PC-3 (cell line): ENCODE measurements at places on chromosomes 2 and 18.

GRCh38 chr2:238207006-238207405 is 3.5 kb upstream of the ILKAP start:
- DNase-seq = no peak

GRCh38 chr2:196381464-196381863 is 210.1 kb upstream of the STK17B start:
- no peak for DNase-seq

GRCh38 chr2:85584354-85584856 is at the start of gene VAMP5:
VAMP5 (plus strand) TSS chr2:85584431; CDS start chr2:85584491, 60 bp downstream.
- no peak for DNase-seq

DNA sequence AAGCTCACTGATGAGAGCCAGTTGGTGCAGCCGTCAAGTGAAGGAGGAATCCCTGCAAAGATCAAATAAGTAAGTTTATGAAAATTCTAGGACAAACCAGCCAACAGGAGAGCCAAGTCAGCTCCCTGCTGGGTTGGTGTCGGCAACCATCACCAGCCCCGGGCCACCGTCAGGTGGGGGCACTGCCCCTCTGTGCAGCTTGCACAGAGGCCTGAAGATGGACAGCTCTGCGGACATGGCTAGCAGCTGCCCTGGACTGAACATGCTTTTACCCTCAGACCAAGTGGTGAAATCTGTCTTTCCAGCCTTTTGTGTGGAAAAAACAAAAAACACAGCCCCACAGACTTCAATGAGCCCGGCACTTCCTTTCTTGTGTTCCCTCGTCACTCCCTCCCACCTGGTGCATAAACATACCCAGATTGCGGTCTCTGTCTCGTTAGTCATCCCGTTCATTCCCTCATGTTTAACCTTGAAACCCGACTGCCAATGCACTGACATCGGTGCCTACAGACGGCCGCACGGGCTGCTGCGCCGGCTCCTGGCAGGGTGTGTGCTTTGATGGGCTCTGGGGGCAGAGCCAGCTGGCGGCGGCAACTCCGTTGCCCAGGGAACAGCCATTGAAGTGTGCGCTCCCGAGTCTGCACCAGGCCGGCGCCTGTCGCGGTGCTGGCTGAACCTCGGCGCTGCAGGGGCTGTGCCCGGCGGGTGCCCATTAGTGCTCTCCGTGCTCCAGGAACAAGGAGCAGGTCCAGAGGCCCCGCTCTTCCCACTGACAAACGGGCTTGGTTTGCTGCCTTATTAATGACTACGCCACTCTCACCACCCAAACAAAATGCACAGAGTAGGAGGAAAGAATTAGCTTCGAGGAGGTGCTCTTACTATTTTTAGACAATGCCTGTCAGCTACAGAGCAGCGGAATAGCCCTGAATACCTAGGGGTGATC is 95.3 kb downstream of the EIPR1 start:
- DNase-seq = peak; percentile 69

DNA sequence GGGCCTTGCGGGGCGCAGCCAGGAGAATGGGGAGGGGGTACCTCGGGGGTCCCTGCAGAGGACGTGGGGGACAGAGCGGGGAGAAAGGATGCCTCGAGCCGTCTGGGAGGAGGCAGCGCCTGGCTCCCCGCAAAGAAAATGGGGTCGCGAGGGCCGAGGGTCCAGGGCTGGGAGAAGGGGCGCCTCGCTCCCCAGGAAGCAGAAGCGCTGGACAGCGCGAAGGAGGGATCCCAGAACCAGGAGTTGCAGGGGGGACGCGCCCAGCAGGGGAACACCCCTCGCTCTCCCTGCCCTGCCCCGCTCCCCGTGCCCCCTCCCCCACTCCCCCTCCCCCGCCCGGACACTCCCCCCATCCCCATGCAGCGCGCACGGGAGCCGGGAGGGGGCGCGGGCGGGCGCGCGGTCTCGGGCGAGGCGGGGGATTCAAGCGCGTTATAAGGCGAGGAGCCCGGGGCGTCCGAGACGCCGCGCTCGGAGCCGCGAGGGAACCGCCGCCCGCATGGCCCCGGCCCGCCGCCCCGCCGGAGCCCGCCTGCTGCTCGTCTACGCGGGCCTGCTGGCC is at the start of gene ERFE:
ERFE (plus strand) TSS at position 462 of the 562 bp plus-strand sequence; CDS start at position 500, 38 bp downstream.
- peak; percentile 61 for DNase-seq

DNA sequence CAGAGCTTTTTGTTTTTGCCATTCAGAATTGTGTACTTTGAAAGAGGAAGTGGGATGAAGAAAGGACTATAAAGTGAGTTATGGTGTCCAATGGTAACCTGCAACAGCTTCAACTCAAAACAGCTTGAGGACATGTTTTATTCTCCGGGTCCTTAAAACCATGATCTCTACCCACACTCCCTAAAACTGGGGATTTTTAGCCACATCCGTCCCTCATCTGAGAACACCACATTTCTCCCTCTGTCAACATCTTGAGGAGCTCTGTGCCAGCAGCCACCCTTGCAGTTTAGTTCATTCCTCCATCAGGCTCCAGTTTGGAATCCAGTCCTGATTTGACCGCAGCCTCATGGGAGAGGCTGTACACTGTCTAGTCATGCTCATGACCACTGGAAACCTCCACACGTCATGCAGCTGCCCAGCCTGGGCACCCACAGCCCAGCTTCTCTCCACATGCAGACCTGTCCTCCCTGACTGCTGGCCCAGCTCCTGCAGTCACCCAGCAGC is 62.6 kb downstream of the C18orf63 start:
- no peak for DNase-seq

DNA sequence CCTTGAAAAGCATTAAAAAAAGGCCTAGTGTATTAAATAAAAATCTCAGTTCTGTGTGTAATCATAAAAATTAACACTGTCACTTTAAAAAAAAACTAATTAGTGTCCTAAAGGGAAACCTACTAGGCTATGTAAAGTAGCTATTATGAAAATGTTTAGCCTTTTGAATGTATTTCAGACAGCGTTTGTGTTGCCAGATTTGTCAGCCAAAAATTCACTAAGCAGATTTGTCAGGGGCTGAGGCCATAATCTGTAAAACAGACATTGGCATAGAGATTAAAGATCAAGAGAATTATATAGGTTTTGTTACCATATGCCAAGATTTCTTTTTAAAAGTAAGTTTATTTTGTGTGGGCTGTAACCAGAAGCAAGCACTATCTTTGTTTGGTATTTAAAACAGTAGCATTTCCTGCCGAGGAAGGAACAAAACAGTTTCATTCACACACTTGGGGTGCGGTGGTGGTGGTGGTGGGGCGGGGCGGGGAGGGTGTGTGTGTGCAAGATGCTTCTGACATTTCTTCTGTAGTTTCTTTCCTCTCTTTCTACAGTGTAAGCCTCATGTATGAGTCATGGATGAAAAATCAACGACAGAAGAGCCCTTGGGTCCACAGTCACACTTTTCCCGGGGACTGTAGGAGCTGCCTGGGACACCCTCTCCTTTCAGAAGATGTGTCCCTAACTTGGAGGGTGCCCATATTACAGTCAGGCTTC is 328.5 kb upstream of the FANCL start:
- DNase-seq = peak; percentile 69

DNA sequence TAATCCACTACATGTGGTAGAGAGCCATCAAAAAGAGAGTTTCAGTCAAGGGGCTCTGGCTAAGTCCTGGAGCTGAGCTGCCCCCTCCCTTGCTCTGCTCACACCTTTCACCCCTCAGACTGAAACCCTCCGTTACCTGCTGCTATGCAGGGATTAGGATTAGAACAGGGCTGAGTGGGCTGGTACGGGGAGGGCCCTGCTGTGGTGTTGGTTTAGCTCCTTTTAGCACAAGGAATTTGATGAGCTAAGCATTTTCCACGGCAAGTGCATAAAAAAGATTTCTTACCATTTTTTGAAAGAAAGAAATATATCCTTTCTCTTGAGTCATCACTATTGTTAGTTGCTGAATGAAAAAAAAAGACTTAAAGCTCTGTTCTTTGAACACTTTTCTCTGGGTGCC is 46.3 kb downstream of the TCF7L1 start:
- no peak for DNase-seq

DNA sequence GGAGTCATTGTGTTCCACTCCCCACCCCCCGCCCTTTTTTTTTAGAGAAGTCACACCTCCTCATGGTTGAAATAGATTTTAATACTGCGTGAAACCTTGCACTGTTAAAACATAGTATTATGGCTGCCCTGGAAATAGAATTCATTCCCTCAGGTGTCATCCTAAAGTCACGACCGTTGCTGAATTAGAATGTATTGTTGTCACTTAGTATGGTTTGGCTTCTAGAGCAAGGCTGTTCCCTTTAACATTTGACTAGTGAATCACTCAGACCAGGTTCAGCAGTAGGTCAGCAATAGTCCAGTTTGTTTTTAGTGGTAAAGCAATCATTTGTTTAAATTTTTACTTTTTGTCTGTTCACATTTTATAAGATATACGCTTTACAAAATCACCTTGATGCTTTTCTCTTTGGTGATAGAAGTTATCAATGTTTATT is 1.2 kb downstream of the BABAM2 start:
- peak; percentile 27 for DNase-seq

DNA sequence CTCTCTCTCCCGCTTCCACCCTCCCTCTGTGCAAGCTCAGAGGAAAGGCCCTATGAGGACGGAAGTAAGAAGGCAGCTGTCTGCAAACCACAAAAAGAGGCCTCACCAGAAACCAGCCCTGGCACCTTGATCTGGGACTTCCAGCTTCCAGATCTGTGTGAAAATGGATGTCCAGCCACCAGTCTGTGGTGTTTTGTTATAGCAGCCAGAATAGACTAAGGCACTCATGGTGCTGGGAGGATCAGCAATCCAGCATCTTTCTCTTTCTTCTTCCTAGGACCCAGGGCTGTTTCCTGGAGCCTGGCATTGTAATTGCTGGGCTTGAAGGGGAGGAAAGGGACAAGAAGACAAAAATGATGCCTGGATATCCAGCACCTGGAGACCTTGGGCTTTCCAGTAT is 122.5 kb downstream of the SOCS6 start:
- DNase-seq = no peak

GRCh38 chr2:10300328-10300920 is 2.3 kb upstream of the HPCAL1 start:
- peak; percentile 61 for DNase-seq

GRCh38 chr2:143640826-143641225 is 511.6 kb downstream of the ARHGAP15 start:
- no peak for DNase-seq

DNA sequence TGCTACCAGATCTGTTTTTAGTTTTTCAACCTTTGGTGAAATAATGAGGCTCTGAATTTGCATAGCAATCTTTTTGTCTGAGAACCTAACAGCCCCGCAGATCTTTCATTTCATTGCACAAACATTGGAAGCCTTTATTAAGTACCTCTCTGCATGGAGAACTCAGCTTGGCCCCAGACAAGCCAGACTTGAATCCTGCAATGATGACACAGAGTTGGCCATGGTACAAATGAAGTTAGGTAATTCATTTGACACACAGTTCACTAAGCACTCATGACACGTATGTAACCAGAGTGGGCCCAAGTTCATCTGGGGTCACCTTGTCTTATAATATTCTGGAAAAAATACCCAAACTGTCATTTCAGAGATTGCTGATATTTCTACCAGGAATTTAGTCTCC is 439.1 kb upstream of the ID2 start:
- no peak for DNase-seq

- peak; percentile 44 for DNase-seq
These were observed 203.0 kb upstream of the REV1 start for GRCh38 chr2:99692785-99693184.

GRCh38 chr2:233497692-233498091 is 68.9 kb downstream of the USP40 start:
- DNase-seq = no peak

GRCh38 chr2:203646266-203646864 is 60.1 kb upstream of the CD28 start:
- no peak for DNase-seq

DNA sequence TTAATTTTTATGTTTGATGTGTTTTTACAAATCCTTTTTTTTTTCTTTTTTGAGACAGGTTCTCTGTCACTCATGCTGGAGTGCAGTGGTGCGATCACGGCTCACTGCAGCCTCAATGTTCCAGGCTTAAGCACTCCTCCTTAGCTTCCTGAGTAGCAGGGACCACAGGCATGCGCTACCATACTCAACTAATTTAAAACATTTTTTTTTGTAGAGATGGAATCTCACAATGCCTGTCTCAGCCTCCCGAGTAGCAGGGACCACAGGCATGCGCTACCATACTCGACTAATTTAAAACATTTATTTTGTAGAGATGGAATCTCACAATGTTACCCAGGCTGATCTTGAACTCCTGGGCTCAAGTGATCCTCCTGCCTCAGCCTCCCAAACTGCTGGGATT is 3.2 kb downstream of the NOTO start:
- DNase-seq = no peak

DNA sequence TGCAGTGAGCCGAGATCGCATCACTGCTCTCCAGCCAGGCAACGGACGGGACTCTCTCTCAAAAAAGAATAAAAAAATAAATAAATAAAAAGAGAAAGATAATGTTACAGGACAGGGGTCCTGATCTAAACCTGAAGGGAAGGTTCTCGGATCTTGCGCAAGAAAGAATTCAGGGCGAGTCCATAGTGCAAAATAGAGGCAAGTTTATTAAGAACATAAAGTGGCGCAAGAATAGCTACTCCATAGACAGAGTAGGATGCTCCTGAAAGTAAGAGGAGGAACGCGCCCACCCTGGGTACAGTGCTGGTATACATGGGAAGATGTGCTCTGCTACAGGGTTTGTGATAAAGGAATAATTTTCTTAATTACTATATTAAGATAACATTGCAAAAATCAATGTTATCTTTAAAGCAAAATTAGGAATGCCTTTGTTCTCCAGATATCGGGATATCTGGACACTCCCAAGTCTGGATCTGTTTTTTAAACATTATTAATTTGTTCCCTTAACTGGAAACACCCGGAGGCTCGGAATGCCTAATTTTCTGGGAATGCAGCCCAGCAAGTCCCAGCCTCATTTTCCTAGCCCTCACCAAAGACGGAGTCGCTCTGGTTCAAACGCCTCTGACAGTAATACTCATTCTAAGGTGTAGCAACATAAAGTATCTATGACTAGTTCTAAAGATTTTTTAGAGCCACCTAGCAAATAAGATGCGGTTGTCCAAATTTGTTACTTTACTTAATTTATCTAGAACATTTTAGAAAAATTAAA is 38.8 kb downstream of the ACSL3 start:
- no peak for DNase-seq

- no peak for DNase-seq
These were observed 231.5 kb downstream of the SRBD1 start for GRCh38 chr2:45379399-45380087.
